ENCODE measurements at places on chromosomes 3 and 15. TPM values are rescaled to one million over a fixed set of nuclear protein-coding genes. Genes with fewer than 3 reads are reported as not detected.

CYP8B1 gene
- not detected for total RNA-seq

IREB2 gene
- 16.4 TPM for total RNA-seq

STARD9 gene
- total RNA-seq: 0.64 TPM

NTRK3 gene
- total RNA-seq: not detected

EXD1 gene
- under 0.01 TPM for total RNA-seq

SCG5 gene
- total RNA-seq: 11.8 TPM

POC1A gene
- 3.3 TPM for total RNA-seq

SEMA6D gene
- 2.6 TPM for total RNA-seq

PLIN1 gene
- total RNA-seq: 0.51 TPM

GATM gene
- 1.3 TPM for total RNA-seq

CDHR4 gene
- not detected for total RNA-seq

SHC4 gene
- under 0.01 TPM for total RNA-seq

TM4SF18 gene
- total RNA-seq: not detected

PLCB2 gene
- total RNA-seq: not detected
